GM04504 (cell line): ENCODE measurements at places on chromosomes 5 and 9.

DNA sequence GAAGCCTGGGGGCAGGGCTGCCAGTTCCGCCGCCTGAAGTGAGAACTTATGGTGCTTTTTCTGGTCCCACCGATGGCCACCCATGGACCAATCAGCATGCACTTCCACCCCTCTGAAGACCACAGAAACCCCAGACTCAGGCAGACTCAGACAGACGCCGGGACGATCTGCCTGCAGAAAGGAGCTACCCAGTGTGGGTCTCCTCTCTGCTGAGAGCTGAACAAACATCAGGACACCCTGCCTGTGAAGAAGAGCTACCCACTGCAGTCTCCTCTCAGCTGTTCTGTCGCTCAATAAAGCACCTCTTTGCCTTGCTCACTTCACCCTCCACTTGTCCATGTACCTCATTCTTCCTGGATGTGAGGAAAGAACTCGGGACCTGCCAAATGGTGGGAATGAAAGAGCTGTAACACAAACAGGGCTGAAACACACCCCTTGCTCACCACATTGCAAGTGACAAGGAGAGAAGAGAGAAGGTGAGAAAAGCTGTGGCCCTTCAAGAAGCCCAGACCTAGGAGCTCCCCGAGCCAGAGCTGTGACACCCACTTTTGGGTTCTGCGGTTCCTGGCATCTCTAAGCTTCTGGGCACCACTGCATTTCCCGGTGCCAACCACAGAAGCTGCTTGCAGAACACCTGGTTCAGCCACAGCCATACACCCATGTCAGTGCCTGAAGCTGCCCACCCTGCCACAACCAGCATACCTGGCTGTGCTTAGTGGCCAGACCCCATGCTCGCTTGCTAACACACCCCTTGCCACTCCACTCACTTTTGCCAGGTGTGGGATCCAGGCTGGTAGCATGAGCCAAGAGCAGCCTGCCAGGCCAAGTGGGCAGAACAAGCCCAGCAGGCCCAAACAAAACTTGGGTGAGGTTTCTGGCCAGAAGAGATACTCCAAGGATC, 114.3 kb upstream of the TSLP start:
- no peak for DNase-seq

DNA sequence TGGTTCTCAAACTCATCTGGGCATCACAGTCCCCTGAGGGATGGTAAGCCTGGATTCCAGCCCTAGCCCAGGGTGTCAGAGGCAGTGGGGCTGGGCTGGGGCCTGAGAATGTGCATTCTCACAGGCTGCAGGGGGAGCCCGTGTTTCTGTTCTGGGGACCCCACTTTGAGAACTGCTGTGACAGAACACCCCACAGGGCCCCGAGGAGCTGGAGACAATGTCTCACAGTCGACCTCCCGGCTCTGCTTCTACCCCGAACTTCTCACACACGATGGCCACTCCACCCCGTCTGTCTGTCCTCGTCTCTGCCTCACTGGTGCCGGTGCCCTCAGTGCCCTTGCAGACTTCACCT, 130.0 kb downstream of the CACNA1B start:
- DNase-seq = no peak

GRCh38 chr9:137664676-137665075, 45.9 kb downstream of the EHMT1 start:
- no peak for DNase-seq

DNA sequence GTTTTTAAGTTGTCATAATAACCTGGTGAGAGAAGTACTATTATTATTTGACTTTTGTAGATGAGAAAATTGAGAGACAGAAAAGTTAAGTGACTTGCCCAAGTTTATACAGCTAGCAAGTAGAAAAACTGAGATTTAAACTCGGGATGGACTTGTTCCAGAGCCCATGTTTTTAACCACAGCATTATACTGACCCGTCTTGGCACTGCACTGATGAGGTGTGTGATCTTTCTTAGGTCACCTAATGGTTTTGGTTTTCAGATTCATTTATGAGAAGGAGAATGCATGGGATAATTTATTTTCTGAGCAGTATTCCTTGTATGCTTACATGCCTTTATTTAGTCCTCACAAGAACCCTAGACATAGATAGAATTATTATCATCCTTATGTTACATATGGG, 201.8 kb upstream of the CDKN2B start:
- no peak for DNase-seq

DNA sequence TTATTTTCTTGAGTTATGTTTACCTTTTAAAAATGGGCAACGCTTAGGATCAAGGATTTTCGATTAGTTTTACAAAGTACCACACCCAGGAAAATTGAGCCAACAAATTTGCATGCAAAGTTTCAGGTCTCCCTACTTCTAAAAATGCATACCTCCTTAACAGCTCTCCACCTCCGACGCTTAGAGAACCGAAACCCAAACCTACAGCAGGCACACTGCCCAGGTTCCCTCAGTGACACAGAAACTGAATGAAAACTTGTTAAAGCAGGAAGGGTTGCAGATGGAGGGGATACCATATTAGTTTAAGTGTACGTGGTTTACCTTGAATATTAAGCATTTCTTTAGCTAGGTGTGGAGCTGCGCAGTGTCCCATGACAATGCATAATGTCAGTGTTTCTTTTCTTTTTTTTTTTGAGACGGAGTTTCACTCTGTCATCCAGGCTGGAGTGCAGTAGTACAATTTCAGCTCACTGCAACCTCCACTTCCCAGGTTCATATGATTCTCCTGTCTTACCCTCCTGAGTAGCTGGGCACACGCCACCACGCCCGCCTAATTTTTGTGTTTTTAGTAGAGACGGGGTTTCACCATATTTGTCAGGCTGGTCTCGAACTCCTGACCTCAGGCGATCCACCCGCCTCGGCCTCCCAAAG, 1.6 kb upstream of the SUB1 start:
- DNase-seq = no peak

- no peak for DNase-seq
These were observed 77.7 kb downstream of the RGS3 start for GRCh38 chr9:113541019-113541900.

- no peak for DNase-seq
These were observed 11.8 kb downstream of the OTULIN start for GRCh38 chr5:14676320-14676719.

- DNase-seq = no peak
These were observed 22.6 kb downstream of the HRH2 start for GRCh38 chr5:175680463-175680862.

DNA sequence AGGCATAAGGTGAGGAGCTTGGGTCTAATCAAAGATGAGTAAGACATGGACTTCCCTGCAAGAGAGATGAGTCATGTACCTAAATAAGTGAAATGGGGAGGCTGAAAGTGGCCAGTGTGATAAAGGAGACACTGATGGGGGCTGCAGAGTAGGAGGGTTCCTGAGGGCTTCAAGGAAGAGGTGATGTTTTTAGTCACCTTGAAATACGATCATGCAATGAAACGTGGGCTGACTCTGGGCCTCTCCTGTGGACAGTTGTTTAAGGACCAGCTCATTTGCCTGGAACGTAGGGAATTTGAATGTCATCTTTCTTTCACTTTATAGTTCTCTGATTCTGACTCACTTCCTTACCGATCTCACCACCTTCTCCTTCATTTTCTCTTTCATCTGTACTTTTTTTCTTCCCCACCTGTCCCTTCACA, 49.6 kb upstream of the CPLX2 start:
- DNase-seq = no peak

- DNase-seq = no peak
These were observed 28.5 kb downstream of the MAN2A1 start for GRCh38 chr5:109718216-109718615.

DNA sequence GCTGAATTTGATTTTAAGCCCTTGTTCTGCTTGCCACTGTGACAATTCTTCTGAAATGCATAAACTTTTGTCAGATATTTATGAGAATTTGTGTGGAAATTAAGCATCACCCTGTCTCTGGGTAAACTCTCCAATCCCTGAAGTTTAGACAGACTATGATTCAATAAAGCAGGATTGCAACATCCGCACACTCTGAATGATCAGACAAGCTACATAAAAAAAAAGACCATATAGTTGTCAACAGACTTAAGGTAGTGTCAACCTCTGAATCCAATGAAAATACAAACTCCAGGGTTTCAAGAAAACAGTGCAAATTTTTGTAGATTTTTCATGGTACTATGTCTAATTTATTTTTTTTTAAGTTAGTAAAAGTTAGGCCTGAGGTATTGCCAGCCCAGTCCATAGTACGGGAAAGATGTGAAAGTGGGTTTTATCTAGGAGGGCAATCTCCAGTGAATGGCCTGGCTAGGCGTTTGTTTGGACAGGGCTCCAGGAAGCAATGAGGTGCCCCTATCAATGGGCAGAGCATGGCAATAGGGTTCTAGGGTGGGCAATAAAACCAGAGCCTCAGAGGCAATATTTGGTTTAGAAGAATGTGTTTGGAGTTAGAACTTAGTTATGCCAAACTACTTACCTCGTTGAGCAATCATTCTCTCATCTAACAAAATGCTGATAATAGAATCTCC, 762.6 kb upstream of the SEMA6A start:
- no peak for DNase-seq

DNA sequence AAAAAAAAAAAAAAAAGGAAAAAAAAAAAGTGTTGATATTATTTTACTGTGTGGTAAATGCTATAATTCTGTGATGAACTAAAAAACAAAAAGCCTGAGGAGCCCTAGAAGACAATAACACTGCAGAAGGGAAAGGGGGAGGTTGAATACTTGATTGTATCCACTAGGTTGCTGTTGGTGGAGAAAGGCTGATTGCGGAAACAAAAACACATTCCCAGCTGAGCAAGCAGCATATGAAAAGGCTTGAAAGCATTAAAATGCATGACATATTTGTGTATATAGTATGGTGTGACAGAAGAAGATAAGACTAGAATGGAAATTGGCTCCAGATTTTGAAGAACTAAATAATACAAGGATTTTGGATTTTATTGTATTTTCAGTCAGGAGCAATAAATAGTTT, 8.9 kb downstream of the RABGAP1 start:
- DNase-seq = no peak

DNA sequence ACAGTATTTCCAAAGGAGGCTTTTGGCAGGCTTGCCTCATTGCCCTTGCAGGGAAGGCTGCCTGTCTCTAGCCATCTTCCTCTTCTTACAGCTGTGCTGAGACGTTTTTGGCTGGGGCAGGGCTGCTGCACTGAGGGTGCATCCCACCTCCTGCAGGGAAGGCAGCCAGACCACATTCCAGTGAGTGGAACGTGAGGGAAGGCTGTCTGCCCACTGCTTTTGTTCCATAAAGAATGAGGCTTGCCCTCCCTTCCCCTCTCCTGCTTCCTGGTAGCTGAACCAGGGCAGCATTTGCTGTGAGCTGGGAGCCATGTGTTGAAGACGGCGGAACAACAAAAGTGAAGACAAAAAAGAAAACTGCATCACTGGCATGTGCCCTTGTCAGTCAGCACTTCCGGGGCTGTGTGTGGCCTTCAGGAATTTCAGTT, 16.8 kb downstream of the MGAT1 start:
- DNase-seq = peak; percentile 68
